Eye (tissue), 1 donor: ENCODE measurements at places on chromosomes 3 and 15.

GRCh38 chr15:74426404-74427281 is 7.1 kb downstream of the SEMA7A start:
- DNase-seq = no peak

GRCh38 chr3:183272791-183273190 is 19.7 kb downstream of the B3GNT5 start:
- no peak for DNase-seq

DNA sequence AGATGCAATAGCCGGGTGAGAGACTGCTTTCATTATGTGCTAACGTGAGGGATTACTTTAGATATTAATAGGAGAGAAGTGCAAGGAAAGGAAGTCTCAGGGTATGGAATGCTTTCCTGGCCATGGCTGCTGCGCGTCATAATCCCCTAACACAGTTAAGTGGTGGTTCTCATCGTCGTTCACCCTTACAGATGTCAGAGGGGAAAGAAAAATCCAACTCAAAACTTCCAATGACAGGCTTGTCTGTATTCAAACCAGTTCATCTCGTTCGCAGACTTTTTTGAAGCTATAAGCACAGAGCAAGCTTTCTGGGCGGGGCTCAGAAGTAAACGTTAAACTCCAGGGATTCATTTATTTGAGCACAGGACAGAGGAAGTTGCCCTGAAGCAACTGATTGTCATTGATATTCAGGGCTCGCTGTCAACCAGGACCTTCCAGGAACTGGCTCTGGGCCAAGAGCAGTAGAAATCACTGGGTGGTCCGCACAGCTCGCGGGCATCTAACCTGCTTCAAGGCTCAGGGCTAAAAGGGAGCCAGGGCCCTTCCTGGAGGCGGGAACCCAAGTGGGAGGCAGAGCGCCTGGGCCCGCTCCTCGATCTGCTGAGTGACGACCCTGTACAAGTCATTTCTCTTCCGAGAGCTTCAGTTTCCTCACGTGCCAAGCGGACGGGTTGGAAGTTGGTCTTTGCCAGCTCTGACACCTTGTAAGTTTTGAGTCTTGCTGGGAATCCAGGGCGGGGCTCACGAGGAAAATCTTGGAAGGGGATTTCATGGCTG is 1.1 kb upstream of the LPP start:
- DNase-seq = no peak

GRCh38 chr3:20054549-20054987 is 14.3 kb downstream of the KAT2B start:
- no peak for DNase-seq

DNA sequence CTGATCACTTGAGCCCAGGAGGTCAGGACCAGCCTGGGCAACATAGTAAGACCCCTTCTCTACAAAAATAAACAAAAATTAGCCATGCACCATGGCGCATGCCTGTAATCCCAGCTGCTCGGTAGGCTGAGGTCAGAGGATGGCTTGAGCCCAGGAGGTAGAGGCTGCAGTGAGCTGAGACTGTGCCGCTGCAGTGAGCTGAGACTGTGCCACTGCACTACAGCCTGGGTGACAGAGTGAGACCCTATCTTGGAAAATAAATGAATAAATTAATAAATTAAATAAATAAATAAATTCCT is 10.8 kb downstream of the SHISA5 start:
- no peak for DNase-seq

DNA sequence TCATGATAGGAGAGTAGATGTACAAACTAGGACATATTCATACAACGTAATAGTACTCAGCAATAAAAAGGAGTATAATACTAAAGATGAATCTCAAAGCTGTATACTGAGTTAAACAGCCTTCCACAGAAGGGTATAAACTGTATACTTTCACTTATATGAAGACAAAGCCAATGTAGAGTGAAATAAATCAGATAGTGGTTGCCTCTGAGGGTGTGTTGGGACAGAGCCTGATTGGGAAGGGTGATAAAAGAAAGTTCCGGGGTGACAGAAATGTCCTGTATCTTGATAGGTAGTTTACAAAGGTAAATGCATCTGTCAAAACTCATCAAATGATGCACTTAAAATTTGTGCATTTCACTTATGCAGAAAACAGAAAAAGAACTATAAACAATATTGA is 122.5 kb downstream of the ADAM10 start:
- DNase-seq = no peak

DNA sequence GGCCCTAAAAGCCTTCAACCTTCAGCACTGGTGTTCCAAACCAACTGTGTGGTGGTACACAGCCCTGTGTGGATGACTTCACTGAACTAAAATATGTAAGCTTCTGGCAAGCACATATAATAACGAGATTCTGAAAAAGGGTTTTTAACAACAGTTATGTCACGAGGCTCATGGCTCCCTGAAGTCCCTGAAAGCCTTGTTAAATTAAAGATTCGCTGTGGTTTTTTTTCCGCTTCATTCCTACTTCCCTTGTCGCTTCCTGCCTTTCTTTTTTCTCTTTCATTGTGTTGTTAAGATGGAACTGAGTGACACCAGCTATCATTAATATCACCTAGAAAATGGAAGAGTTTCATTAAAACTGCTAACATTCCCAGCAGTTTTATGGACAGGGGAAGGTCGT is 3.5 kb downstream of the RORA start:
- no peak for DNase-seq

DNA sequence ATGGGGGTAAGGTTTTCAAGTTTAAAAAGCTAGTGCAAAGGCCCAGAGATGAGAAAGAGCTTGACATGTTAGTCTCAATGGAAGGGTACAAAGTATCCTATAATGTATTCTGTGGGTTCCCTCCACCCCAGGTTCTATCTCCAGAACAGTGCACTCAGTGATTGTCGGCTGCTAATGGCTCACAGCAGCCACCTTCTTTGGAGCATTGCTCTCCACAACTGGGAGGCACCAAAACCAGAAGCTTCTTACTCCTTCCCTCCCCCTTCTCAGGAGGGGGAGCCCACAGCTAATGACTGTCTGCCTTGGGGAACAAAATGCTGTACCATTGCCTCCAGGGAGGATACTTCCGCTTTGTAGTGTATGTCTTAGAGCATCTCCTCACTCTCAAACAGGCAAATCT is 439.4 kb upstream of the RBMS3 start:
- no peak for DNase-seq

- DNase-seq = peak; percentile 85
These were observed 50.6 kb downstream of the SERP1 start for GRCh38 chr3:150495563-150496168.

GRCh38 chr15:75989045-75989444 is 23.2 kb downstream of the NRG4 start:
- DNase-seq = peak; percentile 34

DNA sequence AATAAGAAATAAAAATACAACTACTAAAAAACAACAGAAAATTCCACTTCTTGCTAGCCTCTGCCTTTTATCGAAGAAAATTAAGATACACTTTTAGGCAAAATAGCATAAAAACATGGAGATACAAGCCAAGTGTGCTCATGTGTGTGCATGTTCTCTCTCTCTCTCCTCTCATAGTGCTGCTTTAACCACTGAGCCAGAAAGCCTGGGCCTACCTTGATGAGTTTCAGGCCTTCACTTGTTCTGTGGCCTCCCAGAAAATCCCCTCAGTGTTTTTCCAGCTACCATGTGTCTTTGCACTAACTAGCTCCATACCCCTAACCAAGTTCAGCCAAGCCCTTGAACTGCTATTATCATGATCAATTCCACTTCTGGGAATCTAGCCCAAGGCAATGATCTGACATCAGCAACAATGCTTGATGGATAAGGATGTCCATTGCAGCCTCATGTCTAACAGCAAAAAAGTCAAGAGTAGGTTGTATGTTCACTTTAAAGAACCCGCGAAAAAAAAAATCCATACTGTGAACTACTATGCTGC is 18.1 kb downstream of the CYP11A1 start:
- peak; percentile 29 for DNase-seq

DNA sequence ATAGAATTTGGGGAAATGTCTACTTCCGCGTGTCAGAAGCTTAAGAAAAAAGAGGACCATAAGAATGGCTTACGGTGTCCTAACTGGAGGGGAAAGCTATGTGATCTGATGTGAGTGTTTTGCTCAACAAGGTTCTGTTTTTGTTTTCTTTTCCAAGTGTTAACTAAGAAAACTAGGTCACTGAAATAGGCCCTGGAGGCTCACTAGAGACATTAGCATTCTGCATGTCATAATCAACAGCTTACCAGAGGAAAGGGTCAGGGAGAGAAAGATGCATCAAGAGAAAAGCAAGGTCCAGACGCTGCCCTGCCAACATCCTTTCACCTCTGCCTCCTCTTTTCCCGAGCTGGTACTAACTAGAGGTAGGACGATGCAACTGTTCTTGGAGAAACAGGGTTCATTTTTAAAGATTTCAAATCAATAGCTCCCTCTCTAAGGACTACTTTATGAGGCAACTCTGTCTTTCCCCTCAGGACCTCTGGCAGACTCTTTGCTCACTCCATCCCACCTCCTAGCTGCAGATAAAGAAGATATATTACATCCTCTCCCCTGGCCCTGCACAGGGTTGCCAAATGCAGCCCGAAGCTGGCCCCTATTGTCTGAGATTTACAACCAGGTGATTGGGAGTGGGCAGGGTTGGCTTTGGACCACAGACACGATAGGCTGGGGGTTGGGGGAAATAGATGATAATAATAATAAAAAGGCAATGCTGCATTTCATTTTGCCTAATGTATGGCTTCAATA is 209.9 kb upstream of the SLC2A2 start:
- DNase-seq = peak; percentile 10

GRCh38 chr3:43797794-43798193 is 107.1 kb downstream of the ABHD5 start:
- no peak for DNase-seq

DNA sequence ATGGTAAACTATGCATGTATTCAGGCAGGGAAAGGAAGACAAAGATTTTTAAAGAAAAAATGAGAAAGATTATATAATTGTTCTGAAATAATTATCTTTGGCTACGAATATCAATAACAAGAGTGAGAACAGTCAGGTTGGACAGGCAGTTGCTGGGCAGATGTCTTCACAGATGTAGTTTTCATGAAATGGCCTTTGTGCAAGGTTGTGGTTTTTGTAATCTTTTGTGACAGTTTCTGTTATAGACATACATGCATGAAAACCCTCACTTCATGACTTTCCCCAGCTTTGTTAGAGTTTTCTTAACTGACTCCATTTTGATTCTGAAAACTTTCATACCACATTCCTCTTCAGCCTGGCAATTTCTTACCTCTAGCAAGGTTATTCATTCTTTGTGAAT is 34.9 kb upstream of the SLC25A36 start:
- DNase-seq = no peak

- no peak for DNase-seq
These were observed 51.7 kb downstream of the UBE2E2 start for GRCh38 chr3:23254835-23255234.

- no peak for DNase-seq
These were observed 50.7 kb upstream of the INSYN1 start for GRCh38 chr15:73803806-73804205.

- DNase-seq = peak; percentile 67
These were observed 406.1 kb upstream of the ONECUT1 start for GRCh38 chr15:53196242-53196641.

GRCh38 chr15:77631745-77632533 is 773 bp downstream of the LINGO1 start:
- DNase-seq = peak; percentile 71

DNA sequence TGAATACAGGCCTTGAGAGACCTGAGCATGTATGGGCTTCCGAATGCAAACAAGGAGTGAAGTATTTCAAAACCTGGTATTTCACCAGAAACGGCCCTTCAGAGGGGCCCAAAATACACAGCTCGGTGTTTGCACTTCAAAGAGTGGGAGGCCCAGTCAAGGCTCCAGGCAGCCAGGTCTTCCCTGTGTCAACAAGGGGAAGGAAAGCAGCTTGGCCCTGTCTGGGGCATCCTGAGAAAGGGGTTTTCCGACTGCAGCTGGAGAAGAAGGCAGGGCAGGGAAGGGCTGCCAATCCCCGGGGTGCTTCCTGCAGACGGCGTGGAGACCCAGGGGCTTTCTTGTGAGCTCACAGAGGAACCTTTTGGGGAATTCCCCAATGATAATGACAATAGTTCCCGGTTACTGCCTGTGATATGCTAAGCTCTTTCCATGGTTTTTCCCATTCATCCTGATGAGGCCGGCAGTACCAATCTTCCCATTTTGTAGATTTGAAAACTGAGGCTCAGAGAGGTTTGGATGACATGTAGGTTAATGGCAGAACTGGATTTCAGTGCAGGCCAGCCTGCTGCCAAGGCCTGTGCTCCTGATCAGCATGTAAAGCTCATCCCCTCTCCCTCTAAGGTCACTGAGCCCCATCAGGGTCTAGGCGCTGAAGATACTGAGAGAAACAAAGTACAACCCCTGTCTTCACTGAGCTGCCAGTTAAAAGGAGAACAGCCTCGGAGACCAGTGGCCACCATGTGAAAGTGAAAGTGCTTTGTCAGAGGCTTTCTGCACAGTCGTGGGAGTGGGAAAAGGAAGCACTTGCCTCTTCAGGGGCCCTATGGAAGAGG is 43.0 kb upstream of the TLE3 start:
- DNase-seq = no peak

DNA sequence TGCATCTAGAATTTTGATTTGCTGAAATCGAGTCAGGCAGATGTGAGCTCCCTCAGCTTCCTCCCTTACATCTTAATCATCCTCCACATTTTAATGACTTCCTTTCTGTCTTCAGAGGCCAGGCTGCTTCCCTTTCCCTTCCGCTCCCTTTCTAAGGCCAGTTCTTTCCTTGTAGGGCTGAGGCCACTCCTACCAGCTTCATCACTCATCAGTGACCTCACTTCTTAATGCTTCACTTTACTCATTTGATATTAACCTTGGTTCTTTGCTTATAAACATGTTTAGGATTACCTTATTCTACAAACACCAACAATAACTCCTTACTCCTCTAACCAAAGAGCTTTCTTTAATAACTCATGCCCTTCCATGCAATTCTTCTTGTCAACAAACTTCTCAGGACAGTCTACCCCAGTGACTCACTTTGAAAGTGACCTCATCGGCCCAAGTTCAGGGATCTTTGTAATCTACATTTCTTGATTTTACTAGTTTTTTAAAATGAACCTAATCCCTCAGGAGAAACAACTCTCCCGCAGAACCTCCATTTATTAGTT is 23.9 kb downstream of the ILDR1 start:
- no peak for DNase-seq

DNA sequence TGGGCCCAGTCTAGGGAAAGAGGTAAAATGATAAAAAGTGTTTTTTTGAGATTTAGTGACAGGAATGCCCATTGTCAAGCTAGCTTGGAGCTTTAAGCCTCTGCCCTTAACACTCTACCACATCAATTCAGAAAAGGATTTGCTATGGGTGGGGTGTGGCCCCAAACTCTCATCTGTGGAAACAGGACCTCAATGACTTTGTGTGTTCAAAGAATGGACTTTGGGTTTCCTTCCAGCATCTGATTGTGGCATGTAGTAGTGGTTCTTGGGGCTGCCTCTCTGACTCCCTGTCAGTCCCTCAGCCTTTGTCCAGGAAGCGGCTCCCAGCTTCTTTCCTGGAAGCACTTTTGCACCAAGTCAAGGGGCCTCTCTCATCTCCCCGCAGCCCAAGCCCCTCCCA is 56.1 kb downstream of the CCNL1 start:
- DNase-seq = no peak

DNA sequence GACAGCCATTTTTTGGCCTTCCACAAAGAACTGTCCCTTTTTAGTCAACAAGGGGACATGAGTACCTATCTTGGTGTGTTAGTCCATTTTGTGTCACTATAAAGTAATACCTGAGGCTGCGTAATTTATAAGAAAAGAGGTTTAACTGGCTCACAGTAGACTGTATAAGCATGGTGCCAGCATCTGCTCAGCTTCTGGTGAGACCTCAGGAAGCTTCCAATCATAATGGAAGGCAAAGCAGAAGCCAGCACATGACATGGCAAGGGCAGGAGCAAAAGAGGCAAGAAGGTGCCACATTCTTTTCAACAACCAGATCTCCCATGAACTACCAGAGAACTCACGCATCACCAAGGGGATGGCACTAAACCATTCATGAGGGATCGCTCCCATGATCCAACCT is 66.1 kb upstream of the VGLL4 start:
- no peak for DNase-seq
